Renal cortex interstitium (tissue), 15 donors: ENCODE measurements at places on chromosomes 5 and 9.

- DNase-seq, result no peak
Observed at GRCh38 chr9:108241384-108242073, 614.3 kb downstream of the ACTL7B start.

DNA sequence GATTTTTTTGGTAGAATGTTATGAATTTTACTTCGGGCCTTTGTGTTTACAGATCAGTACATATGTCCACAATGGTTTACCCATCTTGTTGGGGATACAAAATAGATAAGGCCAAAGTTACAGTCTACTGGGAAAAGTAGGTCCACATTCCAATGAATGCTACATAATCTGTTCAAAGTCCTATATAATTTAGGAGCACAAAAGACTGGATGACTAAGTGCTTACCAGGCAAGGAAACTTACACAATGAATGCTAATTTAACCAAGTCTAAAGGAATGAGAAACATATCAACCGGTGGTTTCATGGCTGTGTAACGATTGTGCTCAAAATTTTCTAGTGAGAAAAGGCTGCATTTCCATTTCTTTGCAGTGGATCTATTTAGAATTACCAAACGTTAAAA is 97.4 kb upstream of the TRPM3 start:
- no peak for DNase-seq

DNA sequence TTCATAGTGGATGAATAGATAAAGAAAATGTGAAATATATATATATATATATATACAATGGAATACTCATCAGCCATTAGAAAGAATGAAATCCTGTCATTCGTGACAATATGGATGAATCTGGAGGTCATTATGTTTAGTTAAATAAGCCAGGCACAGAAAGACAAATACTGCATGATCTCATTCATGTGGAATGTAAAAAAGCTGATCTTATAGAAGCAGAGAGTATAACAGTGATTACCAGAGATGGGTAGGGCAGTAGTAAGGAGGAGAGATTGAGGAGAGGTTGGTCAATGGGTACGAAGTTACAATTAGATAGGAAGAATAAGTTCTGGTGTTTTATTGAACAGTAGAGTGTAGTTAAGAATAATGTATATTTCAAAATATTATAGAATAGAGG is 19.7 kb upstream of the PCDHAC2 start:
- DNase-seq, result no peak

DNA sequence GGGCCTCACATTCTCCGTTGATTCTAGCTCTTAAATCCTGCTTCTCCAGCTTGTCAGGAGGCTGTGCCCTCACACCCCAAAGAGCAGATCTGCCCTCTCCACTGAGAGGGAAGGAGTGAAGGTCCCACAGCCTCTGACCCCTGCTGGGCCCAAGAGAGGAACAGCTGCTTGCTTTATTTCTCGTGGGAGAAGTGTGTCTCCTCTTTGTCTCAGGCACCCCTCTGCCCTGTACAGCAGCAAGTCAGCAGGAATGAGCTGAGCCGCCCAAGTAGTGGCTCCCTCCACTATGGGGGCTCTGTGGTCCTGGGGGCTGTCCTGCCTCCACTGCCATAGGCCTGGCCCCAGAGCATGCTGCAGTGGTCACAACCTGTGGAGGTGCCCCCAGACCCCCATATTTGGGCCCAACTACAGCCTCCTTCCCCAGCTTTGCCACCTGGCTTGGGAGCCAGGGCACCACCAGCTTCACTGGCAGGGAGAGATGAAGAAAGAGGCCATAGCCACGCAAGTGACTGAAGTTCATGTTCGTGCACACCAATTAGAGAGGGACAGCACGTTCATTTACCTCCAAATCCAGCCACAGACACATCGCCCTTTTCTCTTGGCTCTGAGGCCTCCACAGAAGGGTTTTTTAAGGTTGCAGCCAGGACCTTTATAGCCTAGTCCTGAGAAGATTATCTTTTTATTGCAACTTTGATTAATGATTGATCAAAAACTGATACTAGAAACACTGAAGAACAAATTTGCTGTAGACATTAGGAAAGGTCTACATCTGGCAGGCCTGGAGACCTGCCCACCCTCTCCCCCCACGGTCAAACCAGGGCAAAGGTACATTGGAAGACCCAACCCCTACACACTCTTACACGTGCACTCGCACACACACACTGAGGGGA is 27.5 kb downstream of the IRF1 start:
- DNase-seq, result no peak

- no peak for DNase-seq
Observed at GRCh38 chr5:143435210-143435657, 31.7 kb upstream of the NR3C1 start.

- DNase-seq, result no peak
Observed at GRCh38 chr9:36101916-36102741, 34.4 kb upstream of the GLIPR2 start.

GRCh38 chr5:121783700-121784099 is 68.0 kb upstream of the FTMT start:
- DNase-seq, result no peak

DNA sequence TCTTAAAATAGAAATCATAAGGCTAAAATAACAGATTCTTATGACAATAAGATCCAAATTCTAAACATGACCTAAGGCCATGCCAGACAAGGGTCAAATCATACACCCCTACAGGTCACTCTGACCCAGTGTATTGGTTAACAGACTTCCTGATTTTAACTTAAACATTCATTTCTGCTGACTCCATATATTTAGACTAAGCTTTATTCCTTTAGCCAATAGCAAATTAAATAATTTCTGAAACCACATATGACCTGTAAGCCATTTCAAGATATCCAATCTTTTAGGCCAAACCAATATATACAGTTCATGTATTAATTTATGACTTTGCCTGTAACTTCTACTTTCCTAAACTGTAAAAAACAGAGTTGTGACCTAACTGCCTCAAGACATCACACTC is 7.4 kb upstream of the SPINK13 start:
- DNase-seq, result no peak

GRCh38 chr9:112337547-112337946 is 4.1 kb upstream of the PTBP3 start:
- DNase-seq, result no peak

GRCh38 chr9:27210588-27210987 is 86.4 kb downstream of the EQTN start:
- DNase-seq, result no peak

DNA sequence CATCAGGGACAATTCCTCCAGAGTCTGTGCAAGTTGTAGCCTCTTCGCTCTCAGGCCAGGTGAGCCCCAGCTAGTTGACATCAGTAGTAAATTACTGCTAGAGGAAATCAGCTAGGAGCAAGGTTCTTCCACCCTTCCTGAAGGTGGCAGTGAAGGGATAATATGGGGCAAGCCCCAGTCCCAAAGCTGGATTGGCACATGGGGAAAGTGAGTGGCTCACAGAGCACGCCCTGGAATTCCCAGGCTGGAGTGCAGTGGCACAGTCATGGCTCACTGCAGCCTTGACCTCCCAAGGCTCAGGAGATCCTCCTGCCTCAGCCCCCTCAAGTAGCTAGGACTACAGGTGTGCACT is 82.1 kb downstream of the CYFIP2 start:
- DNase-seq, result no peak

GRCh38 chr9:110802416-110803035 is 133.9 kb downstream of the MUSK start:
- DNase-seq, result no peak

DNA sequence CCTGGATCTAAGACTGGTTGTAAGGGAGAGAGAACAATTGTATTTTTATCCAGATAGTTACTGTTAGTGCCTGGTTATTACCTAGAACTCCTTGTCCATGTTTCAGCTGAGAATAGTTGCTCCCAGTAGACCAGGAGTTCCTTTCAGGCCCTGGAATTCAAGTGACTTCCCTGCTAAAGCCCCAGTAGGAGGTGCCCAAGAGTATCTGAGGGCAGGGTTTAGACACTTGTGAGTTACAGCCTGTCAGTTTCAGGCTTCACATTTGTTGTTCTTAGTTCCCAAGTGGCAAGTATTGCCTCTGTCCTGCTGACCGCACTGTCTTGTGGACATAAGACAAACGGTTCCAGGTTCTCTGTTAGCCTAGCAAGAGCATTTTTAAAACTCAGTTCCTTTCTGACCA is 743.9 kb upstream of the SEMA6A start:
- no peak for DNase-seq

- no peak for DNase-seq
Observed at GRCh38 chr5:141762790-141763368, 80.8 kb upstream of the ARAP3 start.

- no peak for DNase-seq
Observed at GRCh38 chr5:75672616-75673015, 44.6 kb downstream of the POC5 start.

DNA sequence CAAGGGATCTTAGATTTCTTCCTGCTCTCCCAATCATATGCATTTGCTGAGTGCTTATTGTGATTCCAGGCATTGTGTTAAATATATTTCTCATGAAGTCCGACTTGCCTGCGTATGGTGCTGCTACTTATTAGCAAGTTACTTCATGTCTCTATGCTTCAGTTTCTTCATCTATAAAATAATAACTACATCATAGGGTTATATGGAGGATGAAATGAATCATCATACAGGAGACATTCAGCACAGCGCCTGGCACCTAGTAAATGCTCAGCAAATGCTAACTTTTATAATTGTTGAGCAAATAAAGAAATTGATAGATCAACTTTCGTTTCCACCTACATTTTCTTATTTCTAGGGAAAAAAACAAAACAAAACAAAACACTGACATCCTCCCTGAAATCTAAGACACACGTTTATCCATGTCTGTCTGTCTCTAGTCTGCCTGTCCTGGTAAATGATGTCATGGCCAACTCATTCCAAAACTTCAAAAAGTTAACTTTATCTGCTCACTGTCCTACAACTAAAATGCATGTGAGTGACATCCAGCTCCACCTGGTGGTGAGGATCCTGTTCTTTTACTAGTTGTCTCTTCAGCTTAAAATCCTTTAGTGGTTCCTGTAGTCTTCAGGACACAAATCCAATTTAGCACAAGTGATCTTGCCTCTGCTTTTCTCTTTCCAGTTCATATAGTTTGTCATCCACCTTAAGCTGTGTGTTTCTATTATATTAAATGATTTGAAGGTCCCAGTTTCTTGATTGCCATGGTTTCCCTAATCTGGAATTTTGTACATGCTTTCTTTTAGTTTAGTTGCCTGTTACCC is 27.7 kb downstream of the PPP3R2 start:
- no peak for DNase-seq
